ENCODE measurements at places on chromosomes 1 and 21.
A peak's percentile ranks its signal among the peaks of the same experiment; 100 is the strongest.

- DNase-seq = no peak
Measured at GRCh38 chr1:184465489-184466146, 78.8 kb downstream of the C1orf21 start.

DNA sequence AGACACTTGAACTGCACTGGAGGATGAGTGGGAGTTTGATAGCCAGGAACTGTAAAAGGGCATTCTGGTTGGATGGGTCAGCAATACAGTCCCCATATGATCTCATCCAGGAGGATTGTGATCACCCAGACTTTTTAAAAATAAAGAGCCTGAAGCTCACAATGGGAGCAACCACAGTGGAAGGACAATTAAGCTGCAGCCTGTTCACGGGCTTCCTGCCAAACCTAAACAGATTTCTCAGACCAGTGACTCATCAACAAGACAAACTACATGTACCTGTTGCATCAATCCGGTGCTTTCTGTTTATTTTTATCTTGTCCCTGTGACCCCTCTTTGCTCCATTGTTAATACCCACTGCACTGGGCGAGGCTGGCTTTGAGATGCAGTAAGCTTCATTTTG is 52.3 kb downstream of the PAPPA2 start:
- peak; percentile 1 for DNase-seq

- no peak for DNase-seq
Measured at GRCh38 chr21:37462087-37462861, 95.7 kb downstream of the DYRK1A start.

- DNase-seq = no peak
Measured at GRCh38 chr1:3745590-3746381, 6.5 kb upstream of the CCDC27 start.

DNA sequence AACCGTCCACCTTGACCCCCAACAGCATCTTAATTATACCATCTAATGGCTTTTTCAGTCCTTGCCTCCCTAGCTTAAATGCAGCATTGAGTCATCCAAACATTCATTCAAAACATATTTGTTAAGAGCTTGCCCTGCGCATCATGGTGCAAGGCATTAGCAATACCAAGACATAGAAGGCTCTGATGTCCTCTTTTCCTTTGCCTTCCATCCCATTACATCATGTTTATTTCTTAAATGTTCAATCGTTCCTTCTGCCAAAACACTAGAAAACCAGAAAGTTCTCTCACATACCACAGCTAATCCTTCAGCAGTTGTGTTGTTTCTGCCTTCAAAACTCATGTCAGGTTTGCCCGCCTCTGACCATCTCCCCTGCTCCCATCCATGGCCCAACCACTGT is 29.8 kb upstream of the VTCN1 start:
- no peak for DNase-seq

DNA sequence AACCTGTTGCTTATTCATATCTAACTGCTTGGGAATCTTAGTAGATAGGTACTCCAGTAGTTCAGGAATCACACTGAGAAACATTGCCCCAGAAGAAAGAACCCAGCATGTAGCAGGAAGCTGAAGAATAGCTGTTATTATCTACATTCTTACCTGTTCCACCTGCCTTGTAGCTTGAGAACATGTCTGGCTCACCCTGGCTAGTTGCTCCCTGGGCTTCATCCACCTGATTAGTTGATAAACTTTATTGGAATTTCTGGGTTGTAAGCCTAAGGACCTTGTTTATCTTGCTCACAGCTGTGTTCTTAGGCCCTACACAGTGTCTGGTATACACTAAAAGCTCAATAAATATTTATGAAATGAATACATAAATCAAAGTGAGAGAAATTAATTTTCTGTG is 106.3 kb upstream of the DMRTA2 start:
- DNase-seq = no peak

DNA sequence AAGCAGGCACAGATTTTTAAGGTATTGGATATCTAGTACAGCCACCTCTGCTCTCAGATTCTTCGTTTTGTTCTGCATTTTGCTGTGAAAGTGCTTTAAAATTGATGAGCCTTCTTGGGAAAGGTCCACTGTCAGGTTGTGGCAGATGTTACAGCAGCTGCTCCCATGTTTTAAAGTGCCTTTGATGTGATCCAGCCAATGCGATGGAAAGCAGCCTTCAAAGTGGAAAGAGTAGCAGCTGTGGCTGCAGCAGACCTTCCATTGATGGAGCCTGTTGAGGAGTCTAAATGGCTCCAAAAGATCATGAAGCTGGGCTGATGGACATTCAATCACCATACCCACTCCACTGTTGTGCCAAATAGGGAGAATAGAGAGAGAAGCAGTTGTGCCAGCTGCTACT is 816.9 kb downstream of the PLA2G4A start:
- no peak for DNase-seq

DNA sequence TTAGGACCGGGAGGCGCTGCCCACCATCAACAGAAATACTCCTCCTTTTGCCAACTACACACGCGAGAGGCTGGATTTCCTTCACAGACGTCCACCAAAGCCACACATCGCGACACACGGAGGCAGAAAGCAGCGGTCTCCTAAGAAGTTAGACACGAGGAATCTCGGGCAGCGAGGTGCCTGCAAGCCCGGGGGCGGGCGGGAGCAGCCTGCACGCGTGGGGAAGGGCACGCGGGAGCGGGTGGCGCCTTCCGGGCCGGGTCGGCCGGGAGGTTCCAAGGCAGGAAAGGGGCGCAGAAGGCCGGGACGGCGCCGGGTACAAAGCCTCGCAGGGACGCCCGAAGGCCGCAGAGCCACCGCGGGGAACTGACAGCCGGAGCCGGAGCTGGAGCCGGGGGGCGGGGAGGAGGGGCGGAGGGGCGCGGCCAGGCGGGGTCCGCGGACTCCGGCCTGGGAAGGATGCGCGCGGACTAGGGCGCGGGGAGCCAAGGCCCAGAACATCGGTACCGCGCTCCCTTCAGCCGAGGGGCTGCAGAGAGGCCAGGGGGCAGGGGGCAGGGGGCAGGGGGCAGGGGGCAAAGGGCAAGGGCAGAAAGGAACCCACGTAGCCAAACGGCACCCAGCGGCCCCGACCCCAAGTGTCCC is 722 bp downstream of the NPHP4 start:
- no peak for DNase-seq

GRCh38 chr1:90488451-90488850 is 228.7 kb downstream of the BARHL2 start:
- no peak for DNase-seq

DNA sequence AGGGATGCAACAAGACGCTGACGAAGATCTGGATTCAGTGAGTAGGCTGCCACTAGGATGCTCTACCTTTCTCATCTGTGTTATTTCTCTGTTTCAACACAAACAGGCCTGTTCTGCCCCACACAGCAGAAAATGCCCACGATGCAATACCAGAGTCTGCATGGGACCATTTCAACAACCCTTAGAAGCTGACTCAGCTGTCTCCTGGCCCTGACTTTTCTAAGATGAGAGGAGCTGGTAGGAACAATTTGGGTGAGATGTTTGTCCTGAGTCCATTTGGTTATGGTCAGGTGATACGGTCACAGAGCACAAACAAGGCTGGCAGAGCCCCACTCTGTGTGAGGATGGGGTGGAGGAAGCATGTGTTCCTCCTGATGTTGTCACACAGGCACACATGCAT is 11.5 kb upstream of the SLC2A1 start:
- no peak for DNase-seq

- no peak for DNase-seq
Measured at GRCh38 chr1:53578358-53578757, 119.2 kb downstream of the DMRTB1 start.

DNA sequence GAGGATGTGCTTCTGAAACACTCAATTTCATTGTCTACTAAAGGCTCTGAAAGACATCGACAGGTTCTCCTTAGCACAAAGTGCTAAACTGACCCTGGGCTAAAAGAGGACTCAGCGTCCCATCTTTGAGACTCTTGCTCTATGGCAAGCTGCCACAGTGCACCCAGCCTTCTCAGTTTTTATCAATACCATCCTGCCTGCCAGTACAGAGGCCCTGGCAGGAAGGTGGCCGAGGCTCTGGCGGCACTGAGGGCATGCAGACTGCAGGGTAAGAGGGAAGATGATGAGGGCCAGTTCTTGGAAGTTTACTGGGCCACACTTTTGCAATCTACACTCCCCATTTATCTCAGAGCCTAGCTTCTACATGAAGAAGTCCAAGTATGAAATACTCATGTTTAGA is 5.3 kb downstream of the OLFML2B start:
- no peak for DNase-seq

- DNase-seq = no peak
Measured at GRCh38 chr1:28027660-28028059, 60.8 kb downstream of the EYA3 start.

DNA sequence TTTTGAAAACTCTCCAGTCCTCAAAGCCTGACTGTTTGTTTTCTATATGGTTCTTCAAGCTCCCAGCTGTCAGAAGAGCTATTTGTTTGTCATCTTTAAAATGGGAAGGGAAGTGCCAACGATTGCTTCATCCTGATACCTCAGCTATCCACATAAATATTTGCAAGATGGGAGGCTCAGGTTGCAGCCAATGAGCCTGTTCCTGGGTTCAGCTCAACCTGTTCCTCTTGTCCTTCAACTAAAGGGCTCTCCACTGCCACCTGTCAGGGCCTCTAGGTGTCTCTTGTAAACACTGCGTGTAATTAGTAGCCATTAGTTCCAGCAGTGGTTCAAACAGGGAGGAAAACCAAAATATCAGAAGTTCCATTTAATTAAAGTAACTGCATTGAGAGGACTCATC is 445.1 kb downstream of the AJAP1 start:
- no peak for DNase-seq

GRCh38 chr1:30920827-30921226 is 12.3 kb upstream of the SDC3 start:
- DNase-seq = no peak

- no peak for DNase-seq
Measured at GRCh38 chr1:107100331-107100984, 40.4 kb upstream of the NTNG1 start.

GRCh38 chr1:219427989-219428388 is 184.9 kb downstream of the ZC3H11B start:
- DNase-seq = peak; percentile 29

DNA sequence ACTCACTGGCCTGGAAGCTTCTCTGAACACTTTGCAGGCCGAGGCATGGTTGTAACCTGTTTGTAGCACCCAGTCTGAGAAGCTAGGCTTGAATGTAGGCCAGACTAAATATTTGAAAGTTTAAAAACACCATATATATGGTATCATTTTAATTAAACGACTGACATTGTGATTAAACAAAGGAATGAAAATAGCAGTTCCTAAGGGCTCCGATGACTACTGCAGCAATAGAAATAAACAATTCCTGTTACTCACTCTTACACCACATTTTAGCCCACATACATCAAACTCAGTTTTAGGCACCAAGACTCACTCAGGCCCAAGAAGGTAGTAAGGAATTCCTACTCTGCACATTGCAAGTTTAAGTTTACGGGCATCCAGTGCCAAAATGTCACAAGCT is 281.2 kb downstream of the AKT3 start:
- DNase-seq = no peak

DNA sequence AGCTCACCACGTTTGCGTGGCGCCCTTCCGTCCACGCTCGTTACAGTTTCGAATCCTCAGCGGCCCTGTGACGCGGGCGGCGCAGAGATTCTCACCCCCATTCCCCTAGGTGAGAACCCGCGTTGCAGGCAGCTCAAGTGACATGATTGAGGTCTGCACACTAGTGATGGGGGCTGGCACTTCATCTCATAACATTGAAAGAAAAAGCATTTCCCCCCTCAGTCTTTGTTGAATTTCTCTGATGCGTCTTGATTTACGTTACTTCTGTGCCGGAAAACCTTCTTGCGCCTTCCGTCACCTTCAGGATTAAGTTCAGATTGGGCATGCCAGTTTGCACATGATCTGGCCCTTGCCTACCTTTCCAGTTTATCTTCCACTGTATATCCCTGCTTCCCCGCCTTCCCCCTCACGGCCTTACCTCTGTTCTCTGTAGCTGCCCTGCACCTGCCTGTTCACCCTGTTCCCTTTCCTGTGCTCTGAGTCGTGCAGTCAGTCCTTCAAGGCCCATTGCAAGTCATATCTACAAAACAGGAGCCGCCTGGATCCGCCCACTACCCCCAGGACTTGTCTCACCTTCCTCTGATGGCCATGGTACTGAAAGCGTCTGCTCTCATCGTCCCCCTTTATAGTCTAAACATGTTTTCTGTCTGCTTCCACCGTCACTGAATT is 1.1 kb downstream of the CTPS1 start:
- DNase-seq = no peak

- no peak for DNase-seq
Measured at GRCh38 chr1:208078752-208079151, 165.4 kb downstream of the PLXNA2 start.

- DNase-seq = no peak
Measured at GRCh38 chr1:191320062-191320461, 838.2 kb upstream of the RGS18 start.

- no peak for DNase-seq
Measured at GRCh38 chr1:38433084-38433722, 386.6 kb upstream of the POU3F1 start.

GRCh38 chr21:41995577-41995976 is 14.6 kb downstream of the ZBTB21 start:
- no peak for DNase-seq

- DNase-seq = no peak
Measured at GRCh38 chr21:29499734-29500343, 201.1 kb downstream of the BACH1 start.

- DNase-seq = no peak
Measured at GRCh38 chr1:10832703-10833102, 36.3 kb upstream of the CASZ1 start.

- no peak for DNase-seq
Measured at GRCh38 chr1:205283270-205284147, 38.0 kb downstream of the NUAK2 start.

- peak; percentile 20 for DNase-seq
Measured at GRCh38 chr1:202625416-202626360, 84.6 kb downstream of the SYT2 start.

- DNase-seq = no peak
Measured at GRCh38 chr21:28522014-28522799, 470.5 kb downstream of the LTN1 start.

- DNase-seq = no peak
Measured at GRCh38 chr1:77565321-77565720, 117.1 kb downstream of the ZZZ3 start.

GRCh38 chr1:169018751-169019150 is 87.7 kb upstream of the ATP1B1 start:
- no peak for DNase-seq

DNA sequence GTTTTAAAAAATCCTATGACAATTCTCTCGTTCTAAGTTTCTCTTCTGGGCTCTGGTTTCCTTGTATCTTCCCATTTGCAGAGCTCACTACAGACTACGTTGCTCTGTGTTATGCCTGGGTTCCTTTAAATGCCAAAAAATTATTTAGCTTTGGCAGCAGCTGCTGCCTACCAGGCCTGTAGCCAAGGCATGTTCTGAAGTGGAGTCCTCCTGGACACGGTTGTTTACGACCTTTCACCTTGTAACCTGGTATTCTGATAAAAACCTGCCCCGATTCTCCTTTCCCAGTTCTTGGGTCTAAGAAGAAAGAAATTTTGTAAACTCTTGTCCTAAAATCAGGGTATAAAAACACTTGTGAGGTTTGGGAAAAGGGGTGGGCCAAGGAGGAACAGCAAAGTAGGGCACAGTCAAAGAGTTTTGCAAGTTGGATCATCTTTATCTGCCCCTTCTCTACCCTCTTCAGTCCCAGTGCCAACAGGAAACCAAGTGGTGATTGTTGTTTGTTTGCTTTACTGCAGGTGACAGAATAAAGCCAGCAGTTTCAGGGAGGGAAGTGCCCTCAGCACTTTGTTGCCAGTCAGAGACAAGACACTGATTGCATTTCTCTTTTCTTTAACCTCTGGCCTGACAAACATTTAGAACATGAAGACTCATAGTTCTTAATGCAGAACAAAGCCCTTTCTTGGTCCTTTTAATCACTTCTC is 3.1 kb upstream of the TXNIP start:
- no peak for DNase-seq
